ENCODE measurements at places on chromosomes 3 and 15.
A peak's percentile ranks its signal among the peaks of the same experiment; 100 is the strongest.

GRCh38 chr15:75307778-75308390, 25.2 kb downstream of the GOLGA6D start:
- DNase-seq, result peak; percentile 41

GRCh38 chr15:27241943-27242342, 271.0 kb downstream of the GABRG3 start:
- DNase-seq, result no peak

DNA sequence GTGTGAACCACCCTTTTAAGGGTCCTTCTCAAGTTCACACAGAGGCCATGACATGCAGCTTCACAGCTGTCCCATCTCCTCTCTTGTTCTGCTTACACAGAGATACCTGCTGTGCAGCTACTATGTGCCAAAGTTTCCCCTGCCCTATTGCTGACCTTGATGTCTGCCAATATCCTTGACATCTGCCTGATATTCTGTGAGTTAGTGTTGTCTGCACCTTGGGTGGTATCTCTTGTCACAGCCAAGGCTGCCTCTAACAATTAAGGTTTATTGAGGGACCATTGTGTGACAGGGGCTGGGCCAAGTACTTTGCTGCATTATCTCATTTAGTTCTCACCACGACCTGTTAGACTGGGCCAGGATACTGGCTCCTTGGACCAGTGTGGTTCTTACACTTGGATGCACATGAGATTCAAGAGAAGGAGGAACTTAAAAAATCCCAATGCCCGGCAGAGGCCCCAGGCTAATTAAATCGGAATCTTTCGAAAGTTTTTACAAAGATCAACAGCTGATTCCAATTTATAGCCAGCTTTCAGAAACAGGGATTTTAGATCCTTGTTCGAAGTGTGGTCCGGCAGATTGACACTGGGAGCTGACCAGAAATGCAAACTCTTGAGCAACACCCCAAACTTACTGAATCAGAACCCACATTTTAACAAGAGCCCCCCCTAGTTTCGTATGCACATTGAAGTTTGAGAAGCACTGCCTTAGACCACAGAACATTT, 178.6 kb downstream of the SATB1 start:
- DNase-seq, result no peak

GRCh38 chr15:100885811-100886210, 6.2 kb downstream of the ALDH1A3 start:
- DNase-seq, result peak; percentile 15

DNA sequence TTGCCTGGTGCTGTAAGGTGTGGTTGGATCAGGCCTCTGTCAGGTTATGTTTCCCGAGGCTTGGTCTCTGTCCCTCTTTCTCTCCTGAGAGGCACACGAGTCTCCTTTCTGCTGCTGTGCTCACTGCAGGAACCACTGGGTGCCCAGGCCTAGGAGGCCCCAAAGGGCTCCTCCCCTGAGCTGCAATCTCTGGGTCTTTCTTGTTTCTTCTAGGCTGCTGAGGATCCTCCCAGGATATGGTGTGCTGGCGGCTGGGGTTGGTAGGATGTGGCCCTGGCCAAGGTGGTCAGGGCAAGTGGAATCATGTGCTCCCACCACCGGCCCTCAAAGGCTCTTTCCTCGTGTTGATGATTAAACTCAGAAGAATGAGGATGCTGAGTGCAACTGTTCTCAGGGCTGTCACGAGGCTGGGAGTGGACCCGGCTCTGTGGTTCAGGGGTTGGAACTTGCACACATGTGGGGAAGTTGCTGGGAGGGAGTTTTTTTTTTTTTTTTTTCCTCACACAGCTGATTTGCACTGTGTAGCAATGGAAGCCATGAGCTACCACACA, 43.6 kb upstream of the CTSH start:
- no peak for DNase-seq

DNA sequence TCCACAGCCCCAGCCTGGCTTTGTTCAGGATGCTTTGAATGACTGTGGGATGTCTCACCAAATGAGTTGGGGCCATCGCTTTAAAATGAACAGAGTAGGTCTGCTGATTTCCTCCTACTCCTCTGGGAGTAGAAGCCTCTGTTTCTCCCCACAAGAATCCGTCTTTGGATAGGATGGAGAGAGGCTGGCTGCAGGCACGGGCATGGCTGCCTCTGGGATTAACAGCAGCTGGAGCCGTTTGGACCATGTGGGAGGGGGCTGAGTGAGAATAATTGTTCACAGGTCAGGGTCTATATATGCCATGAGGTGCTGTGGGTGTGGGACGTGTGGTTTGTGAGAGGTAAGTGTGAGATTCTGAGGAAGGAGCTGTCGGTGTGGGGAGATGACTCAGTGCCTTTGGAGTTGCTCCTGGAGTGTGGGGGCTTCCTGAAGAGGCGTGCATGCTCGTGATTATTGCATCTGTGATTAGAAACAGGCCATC, 48.0 kb upstream of the APEH start:
- DNase-seq, result no peak

DNA sequence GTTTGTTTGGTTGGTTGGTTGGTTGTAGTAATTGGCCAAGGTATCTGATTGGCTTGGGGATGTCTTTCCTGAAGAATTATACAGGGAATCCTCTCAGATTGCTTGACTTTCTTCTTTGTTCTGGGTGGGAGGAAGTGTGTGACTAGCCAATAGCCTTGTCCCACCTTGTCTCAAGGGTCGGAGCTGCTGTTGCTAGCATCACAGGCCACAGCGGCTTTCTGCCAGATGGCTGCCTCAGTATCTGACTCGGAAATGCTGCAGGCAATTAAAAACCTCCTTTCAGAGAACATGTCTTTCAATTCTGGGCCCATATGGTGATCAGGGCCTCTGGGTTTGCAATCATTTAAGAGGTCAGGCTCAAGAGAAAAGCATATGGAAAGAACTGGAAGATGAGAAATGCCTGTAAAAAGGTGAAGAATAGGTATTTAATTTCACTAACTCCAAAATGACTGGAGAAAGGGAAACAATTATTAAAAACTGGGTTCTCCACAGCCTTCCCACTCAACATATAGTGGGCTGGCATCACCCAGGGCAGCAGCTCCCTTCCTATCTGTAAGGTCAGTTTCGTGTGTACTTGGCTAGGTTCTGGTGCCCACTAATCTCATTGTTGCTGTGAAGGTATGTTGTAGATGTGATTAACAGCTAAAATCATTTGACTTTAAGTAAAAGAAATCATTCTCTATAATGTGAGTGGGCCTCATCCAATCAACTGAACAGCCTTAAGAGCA, 32.4 kb downstream of the TGFBR2 start:
- DNase-seq, result no peak

DNA sequence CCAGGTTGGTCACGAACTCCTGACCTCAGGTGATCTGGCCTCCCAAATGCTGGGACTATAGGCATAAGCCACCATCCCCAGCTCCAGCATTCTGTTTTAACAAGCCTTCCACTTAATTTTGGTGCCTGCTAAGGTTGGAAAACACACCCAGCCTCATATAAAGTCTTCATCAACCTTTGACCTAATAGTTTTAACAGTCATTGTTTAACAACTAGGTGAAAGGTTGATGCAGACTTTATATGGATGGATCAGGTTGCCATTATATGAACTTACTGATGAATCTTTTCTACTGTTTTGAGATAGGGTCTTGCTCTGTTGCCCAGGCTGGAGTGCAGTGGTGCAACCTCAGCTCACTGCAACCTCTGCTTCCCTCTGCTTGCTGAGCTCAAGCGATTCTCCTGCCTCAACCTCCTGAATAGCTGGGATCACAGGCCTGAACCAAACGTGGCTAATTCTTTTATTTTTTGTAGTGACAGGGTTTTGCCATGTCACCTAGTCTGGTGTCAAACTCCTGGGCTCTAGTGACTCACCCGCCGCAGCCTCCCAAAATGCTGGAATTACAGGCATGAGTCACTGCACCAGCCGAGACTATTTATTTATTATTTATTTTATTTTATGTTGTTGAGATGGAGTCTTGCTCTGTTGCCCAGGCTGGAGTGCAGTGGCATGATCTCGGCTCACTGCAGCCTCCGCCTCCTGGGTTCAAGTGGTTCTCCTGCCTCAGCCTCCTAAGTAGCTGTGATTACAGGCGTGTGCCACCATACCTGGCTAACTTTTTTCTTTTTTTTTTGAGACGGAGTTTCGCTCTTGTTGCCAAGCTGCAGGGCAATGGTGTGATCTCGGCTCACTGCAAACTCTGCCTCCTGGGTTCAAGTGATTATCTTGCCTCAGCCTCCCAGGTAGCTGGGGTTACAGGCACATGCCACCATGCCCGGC, 3.1 kb upstream of the RPAP1 start:
- no peak for DNase-seq

DNA sequence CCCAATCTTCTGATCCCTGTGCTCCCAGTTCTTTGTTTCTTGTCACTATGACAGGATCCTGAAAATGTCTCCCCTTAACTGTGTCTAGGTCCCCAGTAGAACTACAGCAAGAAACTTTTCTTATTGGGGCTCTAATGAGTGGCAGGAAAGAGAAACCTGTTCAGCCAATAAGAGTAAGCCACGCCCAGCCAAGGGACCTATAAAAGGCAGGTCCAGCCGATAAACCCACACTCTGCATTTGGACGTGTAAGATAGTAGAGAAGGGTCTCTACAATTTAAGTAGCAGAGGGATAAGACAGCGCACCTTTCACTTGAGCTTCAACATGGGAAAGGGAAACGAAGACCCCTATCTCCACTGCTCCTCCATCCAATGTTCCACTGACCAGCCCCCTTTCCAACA, 149.9 kb downstream of the LMLN start:
- no peak for DNase-seq

GRCh38 chr3:31858439-31858838, 122.6 kb downstream of the OSBPL10 start:
- no peak for DNase-seq

DNA sequence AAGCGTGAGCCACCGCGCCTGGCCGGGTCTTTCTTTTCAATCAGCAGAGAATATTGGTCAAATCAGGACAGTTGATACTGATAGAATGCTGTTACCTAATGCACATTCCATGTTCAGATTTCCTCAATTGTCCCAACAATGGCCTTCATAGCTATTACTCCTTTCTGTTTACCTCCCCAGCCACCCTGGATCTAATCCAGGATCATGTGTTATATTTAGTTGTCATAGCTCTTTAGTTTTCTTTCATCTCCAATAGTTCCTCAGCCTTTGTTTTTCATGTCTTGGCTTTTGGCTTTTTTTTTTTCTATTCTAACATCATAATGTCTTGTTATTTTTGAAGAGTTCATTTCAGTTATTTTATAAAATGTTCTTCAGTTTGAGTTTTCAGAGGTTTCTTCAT, 14.6 kb downstream of the USP3 start:
- DNase-seq, result no peak

DNA sequence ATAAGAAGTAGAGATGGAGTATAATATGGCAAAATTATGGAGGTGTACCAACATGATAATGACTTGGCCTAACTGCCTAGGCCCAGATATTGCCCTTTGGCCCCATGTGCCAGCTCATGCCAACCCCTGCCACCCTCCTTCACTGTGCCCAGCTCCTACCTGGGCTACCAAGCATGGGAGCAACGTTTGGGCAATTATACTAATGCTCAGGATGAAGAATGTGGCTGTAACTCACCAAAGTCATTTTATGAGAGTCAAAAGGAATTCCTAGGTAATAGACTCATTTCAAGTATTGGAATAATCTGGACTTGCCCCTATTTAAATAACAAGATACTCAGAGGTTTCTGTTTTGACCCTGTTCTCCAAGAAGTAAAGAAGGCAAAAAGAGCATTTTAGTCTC, 240.2 kb upstream of the IL12A start:
- DNase-seq, result no peak

DNA sequence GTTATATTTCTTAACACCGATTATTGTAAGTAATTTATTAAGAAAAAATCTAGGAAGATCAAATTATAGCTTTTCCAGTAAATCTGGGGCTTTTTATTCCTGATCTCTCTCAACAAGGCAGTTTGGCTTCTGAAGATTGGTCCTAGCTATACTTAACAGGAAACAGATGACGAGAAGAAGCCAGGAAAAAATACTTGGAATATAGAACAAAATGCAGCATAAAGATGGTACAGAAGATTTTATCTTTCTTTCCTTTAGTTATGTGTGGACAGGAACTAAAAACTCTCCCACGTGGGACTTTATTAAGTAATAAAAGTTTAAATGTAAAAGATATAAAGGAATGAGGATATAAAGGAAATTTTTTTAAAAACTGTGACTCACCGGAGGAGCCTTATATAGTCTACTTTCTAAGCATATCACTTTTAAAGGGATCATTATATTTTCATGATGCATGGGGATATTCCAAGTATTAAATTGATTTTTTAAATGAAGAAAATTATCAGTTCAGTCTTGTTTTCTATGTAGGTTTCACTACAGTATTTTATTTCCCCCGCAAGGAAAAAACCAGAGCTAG, 8.2 kb downstream of the B3GNT5 start:
- no peak for DNase-seq

DNA sequence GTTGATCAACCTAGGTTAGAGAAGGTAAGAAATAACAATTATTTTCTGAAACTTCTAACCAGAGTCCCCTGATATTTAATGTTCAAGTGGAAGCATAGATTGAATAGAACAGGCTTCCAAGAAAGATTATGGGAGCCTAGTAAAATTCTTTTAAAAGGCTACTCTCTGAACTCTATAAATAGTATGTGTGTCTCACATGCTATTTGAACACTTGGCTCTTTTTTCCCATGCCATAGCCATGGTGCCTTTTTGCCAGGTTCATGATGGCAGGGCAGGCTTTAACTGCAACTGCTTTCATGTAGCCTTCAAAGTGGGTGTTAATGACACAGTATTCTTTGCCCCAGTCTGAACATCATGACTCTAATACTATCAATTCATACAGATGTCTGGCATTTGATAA, 22.9 kb upstream of the STRIT1 start:
- DNase-seq, result no peak

DNA sequence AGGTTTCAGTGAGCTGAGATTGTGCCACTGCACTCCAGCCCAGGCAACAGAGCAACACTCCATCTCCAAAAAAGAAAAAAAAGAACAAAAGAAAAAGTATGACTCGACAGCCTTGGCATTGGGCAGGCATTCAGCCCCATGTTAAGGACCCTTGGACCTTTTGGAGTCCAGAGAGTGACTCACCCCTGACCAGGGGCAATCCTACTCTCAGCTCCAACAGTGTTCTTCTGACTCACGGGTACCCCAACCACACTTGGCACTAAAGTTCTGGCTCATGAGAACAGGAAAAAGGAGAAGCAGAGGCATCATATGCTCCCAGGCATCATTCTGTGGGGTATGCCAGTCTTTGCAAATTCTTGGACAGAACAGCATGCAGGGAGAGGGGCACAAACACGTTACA, 252.4 kb upstream of the HES1 start:
- no peak for DNase-seq

Measured in NCI-H526 (cell line).